Activated gamma-delta T cell treated with anti-CD3 and anti-CD28 coated beads, Interleukin-2, amount 50 U/mL, for 16 hours (primary cell): ENCODE measurements at places on chromosomes 2 and 18.

GRCh38 chr18:77074431-77074830 is 58.2 kb downstream of the MBP start:
- DNase-seq: no peak

DNA sequence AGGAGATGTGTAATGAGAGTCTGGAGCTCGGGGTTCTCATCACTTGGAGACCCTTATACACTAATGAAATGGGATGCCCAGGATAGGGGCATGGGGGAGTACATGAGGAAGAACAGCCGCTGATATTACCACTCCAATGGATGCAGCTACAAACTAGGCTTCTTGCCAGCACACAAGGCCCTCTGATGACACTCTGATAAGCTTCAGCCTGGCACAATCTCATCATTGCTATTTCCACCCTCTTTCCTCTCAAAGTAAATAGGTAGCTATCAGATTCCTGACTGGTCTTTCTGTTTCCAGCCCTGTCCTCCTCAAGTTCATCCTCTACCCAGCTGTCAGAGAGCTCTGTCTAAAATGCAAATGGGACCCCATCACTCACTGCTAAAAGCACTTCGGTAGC is 103.0 kb downstream of the GPR39 start:
- no peak for DNase-seq

GRCh38 chr18:53241161-53241560 is 901.2 kb downstream of the DCC start:
- no peak for DNase-seq

GRCh38 chr2:3251946-3252345 is 125.7 kb downstream of the EIPR1 start:
- no peak for DNase-seq

DNA sequence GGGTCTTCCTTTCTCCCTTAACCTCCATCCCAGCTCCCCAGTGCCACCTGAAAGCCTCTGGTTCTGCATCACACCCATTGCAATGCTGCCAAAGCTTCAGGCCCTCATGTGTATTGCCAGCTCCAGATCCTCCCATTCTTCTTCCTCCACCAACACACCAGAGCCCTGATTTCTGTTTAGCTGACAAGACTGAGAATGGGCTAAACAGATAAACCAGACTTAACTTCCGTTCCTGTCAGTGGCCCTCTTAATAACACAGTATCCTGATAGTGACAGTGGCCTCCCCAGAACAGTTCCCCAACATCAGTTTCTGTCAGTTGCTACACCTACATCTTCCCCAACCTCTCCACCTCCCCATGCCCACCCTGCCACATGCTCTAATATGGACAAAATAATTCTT is 31.3 kb upstream of the C1D start:
- no peak for DNase-seq

- no peak for DNase-seq
These were observed 188.9 kb upstream of the RPRM start for GRCh38 chr2:153667475-153667874.

DNA sequence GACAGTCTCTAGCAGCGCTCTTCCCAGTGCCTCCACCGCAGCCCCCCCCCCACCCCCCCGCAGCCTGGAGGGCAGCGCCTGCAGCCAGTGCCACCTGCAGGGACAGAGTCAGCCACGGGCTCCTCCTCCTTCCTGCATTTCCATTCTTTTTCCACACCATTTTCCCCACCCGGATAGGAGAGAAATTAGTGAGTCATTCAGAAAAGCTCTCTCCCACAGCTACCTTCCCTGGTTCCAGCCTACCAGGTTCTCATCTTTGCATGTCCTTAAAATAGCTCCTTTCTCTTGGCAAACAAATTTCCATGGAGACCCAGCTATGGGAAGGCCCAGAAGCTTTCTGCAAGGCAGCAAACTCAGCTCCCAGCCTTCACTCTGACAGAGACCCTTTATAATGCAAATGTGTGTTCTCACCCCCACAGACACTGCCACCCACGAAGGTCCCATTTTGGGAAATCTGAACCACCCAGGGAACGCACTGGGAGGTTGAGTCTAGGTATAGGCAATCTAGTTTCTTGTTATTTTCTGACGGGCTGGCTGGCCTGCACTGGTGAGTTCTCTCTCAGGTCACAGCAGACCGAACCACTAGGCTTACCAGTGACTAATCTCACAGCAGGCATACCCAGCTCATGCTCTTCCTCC is 41.8 kb upstream of the ATG16L1 start:
- DNase-seq: no peak

GRCh38 chr2:10579876-10580514 is 109.8 kb downstream of the NOL10 start:
- DNase-seq: no peak

GRCh38 chr2:168935810-168936581 is 34.9 kb downstream of the G6PC2 start:
- no peak for DNase-seq

- no peak for DNase-seq
These were observed 92.6 kb upstream of the TMEM18 start for GRCh38 chr2:769771-770170.

DNA sequence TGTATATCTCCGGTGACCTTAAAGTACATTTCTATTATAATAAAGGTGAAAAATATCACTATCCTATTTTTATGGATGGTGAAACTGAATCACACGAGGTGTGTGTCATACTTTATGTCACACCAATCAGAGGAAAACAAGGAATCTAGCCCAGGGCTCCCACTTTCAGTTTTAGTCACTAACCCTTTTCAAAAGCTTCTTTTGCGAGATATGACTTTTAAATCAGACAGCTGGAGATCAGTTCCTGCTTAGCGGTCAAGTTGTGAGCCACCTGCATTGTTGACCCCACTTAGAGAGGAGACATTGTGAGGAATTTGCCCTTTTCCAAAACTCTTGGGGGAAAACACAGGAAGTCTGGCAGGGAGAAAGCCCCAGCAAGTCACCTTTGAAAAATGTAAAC is 70.5 kb downstream of the CPS1 start:
- DNase-seq: no peak
